ENCODE measurements at places on chromosomes 1 and 21. TPM values are rescaled to one million over a fixed set of nuclear protein-coding genes. Genes with fewer than 3 reads are reported as not detected.

DNA sequence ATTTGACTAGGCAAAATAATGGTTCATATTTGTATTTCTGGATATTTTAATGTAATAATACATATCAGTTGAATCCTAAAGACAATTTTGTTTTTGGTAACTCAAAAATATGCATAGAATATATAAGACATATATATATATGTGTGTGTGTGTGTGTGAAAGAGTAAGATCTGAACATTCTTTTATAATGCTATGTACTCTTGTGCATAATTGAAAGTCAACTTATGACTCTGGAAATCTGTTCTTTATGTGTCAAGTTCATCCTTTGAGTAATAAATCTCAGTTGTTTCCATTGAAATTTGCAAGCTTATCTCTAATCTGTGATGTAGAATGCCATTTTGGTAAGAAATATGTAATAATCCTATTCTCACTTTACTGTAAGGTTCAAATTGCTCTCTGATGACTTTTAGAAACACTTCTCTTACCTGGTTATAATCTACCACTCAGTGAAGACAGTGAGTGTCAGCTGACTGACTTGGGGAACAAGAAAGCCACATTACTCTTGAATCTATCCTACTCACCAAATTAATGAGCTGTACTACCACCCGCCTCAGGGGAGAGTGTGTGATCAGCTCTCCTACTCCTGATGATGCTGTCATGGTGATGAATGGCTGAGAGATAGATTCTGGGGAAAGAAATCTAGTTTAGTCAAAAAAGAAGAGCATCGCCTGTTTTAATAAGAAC, 15.0 kb upstream of the NEK7 start:
- H3K4me3 ChIP-seq, result no peak overlapping the region
- no peaks in the 10 kb centered on the region for H3K4me1 ChIP-seq
- no peak for DNase-seq
- no peaks in the 10 kb centered on the region for H3K36me3 ChIP-seq

NDUFV3 gene
- total RNA-seq, result 32.6 TPM

GRCh38 chr1:17148950-17149608, 29.8 kb upstream of the PADI2 start:
- peaks cover 11% of the 10 kb centered on the region for H3K36me3 ChIP-seq
- no peak overlapping the region for H3K27ac ChIP-seq
- no peaks in the 10 kb centered on the region for H3K27me3 ChIP-seq
- no peak for DNase-seq
- H3K4me1 ChIP-seq, result no peaks in the 10 kb centered on the region

LCE1A gene
- not detected for total RNA-seq

DNA sequence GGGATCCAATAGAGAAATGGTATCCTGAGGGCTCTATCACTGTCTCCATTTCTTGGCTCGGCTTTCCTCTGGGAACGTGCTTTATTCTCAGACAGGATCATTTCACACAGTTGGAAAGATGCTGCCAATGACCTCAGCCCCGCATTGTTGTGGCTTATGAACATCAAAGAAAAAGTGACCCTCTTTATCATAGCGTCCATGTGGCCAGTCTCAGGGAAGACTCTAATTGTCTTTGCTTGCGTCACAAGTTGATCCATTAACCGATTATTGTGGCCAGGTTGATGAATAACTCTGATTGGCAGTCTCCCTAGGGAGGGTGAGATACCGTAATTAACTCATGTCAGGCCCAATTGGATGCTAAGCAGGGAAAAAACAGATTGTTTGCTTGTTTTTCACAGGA, 10.4 kb upstream of the TMEM9 start:
- no peak for DNase-seq
- H3K36me3 ChIP-seq, result no peaks in the 10 kb centered on the region
- no peaks in the 10 kb centered on the region for H3K27me3 ChIP-seq
- H3K4me3 ChIP-seq, result no peak overlapping the region
- H3K27ac ChIP-seq, result no peak overlapping the region
- H3K4me1 ChIP-seq, result no peaks in the 10 kb centered on the region

CYP4B1 gene
- total RNA-seq, result not detected

- no peaks in the 10 kb centered on the region for H3K4me1 ChIP-seq
- no peak for DNase-seq
- H3K27me3 ChIP-seq, result no peaks in the 10 kb centered on the region
- H3K4me3 ChIP-seq, result no peak overlapping the region
- H3K36me3 ChIP-seq, result peaks cover 16% of the 10 kb centered on the region
- H3K27ac ChIP-seq, result no peak overlapping the region
Observed at GRCh38 chr1:207336559-207337467, 15.3 kb downstream of the CD55 start.

DNA sequence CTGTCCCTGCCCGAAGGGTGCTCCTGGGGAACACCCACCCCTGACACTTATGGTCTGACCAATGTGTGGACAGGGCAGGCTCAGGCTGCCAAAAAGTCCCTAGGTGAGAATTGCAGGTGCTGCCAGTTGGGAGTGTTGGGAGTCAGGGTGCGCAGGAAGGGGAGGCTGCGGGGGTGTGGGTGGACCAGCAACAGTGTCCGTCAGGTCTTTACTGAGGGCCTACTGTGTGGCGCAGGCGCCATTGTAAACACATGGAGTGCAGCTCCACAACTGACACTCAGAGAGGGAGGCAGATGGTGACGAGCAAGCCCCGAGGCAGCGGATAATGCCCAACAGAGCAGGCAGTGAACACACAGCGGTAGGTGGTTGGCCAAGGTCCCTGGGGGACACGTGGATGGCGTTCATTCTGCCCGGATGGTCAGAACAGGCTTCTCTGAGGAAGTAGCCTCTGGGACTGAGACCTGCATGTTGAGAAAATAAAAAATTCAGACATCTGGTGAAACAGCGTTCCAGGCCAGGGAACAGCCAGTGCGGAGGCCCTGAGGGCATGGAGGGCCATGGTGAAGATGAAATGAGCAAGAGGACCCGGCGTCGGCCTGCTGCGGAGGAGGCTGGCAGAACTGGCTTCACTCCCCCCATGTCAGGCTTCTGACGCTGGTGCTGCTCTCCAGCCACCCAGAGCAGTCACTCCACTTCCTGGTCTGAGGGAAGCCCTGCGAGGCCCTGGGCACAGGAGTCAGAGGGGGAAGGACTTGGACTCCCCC, 136.2 kb upstream of the ZBTB40 start:
- H3K27ac ChIP-seq, result no peak overlapping the region
- no peaks in the 10 kb centered on the region for H3K27me3 ChIP-seq

KCNK1 gene
- 9.9 TPM for total RNA-seq

DNA sequence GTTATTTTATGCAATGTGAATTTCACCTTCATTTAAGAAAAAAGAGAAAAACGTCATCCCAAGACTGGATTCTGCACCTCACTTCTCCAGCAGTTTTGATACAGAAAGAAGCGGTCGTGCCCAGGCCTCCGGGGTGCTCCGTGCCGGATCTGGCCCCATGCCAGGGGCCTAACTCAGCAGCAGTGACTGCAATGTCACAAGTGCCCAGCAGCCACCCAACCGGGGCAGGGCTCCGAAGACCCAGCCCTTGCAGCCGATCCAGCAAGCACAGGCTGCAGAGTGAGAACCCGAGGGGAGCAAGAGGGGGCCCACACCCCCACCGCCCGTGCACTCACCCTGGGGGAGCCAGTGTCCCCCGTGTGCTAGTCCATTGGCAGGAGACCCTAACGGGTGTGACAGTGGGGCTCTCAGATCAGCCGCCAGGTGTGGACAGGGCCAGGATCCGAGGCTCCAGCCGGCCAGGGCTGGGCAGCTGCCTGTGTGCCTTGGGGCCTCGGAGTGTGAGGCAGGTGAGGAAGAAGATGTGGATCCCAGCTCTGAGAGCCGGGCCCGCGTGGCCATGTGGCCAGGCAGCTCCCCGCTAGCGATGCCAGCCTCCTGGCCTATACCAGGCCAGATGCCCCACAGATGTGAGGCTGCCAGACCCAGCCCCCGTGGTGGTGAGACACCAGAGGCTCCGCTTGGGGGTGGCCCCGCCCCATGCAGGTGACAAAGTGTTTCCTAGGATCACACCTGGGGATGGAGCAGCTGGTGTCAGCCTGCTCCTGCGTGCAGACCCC, 60.6 kb downstream of the MEGF6 start:
- no peaks in the 10 kb centered on the region for H3K4me1 ChIP-seq
- no peak for DNase-seq
- no peak overlapping the region for H3K27ac ChIP-seq
- H3K36me3 ChIP-seq, result no peaks in the 10 kb centered on the region
